Suppressor macrophage treated with lipopolysaccharide for 1 hour (primary cell): ENCODE measurements at places on chromosomes 3 and 15.

- peak; percentile 87 for DNase-seq
These were observed 127.0 kb downstream of the KLHL25 start for GRCh38 chr15:85667491-85668424.

GRCh38 chr15:70812827-70813364 lies 41.1 kb downstream of the LARP6 start:
- DNase-seq = no peak

DNA sequence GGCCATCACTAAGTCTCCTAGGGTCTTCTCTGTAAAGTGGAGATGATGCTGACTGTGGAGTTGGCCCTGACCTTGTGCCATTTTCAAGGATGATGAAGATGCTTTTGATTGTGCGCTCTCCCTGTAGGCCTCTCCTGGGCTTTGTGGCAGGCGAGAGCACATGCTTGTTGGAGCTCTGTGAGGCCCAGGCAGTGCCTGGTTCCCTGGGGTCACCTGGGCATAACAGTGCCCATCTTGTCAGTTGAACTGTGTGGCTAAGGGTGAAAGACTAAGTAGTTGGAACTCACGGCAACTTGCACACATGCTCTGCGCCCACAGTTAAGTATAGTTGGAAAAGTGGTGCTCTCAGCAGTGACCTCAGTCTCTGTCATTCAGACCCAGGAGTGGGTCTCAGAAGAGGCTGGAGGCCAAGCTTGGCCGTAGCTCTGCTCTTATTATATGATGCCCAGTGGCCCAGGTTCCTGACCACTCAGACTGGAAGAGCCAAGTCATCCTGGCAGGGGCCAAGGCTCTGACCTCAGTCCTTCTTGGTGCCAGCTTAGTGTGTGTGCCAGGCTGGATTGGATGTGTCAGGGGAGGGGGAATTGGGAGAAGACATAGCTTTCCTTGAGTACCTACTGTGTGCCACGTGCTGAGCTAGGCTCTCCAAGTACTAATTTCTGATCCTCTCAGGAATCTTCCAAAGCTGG lies 154.6 kb downstream of the EEFSEC start:
- no peak for DNase-seq

GRCh38 chr3:44939581-44940036 lies 36.4 kb downstream of the ZDHHC3 start:
- no peak for DNase-seq

DNA sequence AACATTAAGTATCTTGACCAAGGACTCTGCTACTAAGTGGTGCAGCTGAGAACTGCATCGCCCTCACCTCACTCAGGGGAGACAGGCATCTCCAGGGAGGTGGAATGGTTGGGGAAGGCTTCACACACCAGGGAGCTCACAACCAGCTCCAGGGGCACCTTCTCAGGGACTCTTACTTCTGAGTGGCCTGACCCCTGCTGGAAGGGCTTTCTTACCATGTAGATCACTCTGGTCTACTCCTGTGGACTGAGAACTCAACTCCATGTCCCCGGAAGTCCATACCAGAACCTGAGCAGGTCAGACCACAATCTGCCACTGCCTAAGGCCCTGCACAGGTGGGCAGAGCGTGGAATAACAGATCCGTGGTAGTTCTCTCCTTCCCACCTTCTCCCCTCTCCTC lies 140.5 kb downstream of the TLE3 start:
- DNase-seq = peak; percentile 20

DNA sequence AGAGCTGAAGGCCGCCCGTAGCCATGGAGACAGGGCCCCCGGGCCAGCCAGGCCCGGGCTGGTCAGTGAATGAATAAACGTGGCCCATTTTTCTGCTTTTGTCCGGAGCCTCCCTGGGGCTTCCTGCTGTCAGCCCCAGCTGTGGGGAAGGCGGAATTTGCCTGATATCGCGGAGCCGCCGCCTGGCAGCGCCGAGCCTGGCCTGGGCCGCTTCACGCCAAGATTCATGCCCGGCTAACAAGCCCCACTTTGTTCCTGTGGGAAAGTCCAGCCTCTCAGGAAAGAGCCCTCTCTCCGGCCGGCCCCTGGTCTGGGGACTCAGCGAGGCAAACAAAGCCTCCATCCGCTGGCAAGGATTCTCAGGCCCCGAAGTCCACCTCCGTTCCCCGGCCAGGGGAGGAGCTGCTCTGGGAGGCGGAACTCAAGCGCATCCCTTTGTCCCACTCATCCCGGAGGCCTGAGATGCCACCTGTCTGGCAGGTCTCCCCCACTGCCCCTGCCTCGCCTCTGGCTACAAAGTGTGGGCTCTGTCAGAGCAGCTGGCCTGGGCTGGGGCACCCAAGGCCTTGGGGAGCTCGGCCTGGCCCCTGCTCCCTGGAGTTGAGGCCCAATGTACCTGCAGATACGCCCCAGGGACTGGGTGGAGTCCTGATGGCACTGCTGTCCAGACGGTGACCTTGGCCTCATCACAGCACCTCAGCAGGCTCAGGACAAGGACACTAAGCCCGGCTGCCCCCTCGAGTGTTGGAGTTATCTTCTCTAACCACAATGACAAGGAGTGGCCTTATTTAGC lies 51.6 kb upstream of the SLC6A11 start:
- no peak for DNase-seq

- DNase-seq = no peak
These were observed 218.1 kb downstream of the TP63 start for GRCh38 chr3:189849262-189849661.

DNA sequence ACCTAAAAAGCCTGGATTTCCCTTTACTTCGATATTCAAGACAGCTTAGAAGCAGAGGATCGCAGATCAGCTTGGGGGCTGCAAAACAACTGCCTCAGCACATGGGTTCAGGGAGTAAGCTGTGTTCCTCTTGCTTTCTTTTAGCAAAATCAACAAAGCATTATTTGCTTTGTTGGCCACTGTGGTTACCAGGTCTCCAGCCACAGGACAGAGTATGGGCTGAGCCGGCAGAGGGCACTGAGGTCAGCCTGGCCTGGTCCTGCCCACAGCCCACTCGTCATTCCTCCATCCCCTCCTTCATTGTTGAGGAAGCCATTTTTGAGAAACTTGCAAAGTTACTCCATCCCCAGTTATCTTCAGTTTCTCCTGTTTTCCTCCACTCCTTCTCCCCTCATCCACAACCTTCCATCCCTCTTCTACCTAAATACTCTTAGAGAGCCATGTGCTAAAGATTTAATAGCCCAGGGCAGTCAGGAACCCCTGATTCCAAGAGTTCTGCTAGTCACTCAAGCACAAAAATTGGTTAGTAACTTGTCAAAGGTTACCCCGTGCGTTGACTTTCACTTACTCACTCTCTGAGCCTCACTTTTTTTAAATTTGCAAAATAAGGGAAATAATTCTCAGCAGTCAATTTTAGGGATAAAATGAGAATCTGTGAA lies 60.0 kb upstream of the HES1 start:
- DNase-seq = no peak

DNA sequence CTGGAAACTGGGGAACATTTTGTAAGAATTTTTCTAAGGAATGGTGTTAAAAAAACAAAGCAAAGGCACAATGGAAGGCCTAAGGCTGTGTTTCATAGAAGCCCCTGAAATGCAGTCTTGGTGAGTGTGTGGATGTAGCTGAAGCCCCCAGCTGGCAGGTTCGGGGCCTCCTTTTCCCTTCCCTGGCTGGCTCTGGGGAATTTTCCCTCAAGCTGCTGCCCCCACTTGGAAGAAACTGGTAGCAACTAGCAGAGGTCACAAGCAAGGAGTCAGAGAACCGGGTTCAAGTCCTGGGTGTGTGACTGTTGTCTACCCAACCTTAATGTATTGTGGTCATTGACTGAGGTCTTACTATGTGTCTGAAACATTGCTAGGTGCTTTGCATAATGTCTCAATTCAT lies 85.3 kb upstream of the MYZAP start:
- no peak for DNase-seq

DNA sequence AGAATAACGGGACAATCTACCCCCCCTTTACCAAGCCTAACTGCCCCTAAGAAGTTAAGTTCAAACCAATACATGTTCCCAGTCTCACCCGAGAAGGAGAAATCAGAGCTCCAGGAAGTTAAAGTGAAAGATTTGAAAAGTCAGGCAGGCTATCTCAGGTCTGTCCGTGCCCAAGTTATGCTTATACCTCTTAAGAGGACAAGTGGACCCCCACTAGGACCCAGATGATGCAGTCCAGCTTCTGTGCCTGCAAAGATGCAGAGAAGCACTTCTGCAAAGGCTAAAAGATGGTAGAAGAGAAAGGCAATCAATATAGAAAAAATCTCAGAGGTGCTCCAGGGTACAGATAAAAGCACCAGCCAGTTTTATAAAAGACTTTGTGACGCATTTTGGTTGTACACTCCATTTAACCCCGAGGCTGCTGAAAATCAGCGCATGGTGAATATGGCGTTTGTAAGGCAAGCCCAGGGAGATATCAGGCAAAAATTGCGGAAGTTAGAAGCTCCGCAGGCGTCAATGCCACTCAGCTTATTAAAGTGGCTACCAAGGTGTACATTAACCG lies 9.8 kb upstream of the SLC9C1 start:
- peak; percentile 48 for DNase-seq

DNA sequence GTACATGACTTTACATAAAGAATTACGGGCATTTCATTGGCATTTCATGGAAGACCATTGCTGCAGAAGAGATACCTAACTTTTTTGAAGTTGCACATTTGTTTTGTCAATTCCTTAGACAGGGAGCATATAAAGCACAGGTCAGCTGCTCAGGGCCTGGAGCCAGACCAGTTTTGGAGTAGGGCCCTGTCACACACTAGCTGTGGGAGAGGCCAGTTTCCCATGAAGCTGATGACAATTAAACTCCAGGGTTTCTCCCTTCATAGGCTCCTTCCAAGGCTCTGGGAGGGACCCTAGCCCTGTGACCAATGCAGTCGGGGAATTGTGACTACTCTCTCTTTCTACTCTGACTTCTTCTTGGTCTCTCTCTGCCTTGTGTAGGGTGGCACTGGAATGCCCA lies 107.3 kb upstream of the SELENOK start:
- no peak for DNase-seq

DNA sequence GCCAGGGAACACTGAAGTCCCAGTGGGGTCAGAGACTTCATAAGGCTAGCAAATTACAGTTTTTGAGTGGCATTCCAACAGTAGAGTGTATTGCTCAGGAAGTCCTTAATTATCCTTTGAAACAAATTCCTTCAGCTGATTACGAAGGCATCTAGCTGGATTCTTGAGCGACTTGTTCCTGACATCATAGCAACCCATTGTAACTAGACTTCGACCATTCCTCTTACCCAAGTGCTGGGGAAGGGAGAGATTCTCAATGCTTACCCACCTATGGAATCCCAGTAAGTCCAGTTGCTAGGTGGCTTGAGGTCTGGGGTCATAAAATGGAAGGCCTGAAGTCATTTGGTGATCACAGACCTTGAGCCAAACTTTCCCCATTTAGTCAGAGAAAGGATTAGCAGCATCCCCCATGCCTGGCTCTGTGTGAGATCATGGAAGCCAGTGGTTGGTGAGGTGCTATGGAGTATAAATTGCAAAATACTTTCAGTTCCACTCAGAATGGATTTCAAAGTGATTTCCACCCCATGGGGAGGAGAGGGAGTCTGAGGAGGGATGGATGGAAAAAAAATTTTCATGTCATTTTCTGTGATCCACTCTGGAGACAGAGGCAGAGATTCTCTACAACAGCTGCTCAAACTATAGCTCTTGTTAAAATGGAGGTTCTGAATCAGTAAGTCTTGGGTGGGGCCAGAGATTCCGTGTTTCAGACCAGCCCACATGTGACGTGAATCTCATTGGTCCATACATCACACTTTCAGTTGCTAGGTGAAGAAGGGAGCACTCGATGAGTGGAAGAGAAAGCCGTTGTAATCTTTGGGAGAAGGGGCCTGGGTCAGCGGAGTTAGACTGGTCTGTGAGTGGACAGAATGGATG lies 45.7 kb downstream of the CD86 start:
- peak; percentile 73 for DNase-seq

- DNase-seq = no peak
These were observed 2.5 kb downstream of the SEMA3B start for GRCh38 chr3:50271314-50271936.

DNA sequence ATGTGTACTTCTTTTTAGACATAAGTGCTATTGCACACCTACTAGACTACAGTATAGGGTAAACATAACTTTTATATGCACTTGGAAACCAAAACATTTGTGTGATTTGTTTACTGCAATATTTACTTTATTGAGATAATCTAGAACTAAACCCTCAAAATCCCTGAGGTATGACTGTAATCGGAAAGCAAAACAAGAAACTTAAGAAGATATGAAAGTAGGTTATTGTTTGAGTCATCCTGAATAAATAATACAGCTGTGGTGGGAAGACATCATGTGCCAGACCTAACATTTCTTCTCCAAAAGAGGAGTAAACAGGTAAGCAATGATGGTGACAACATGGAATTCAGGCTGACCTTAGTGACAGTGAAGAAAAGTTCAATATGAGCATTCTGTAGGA lies 765.5 kb downstream of the OTOL1 start:
- DNase-seq = no peak

- peak; percentile 53 for DNase-seq
These were observed at the start of gene CLSTN2 for GRCh38 chr3:139935016-139935865. CLSTN2 (plus strand) TSS chr3:139935185.

GRCh38 chr15:35362195-35362829 lies 183.7 kb downstream of the DPH6 start:
- DNase-seq = no peak

DNA sequence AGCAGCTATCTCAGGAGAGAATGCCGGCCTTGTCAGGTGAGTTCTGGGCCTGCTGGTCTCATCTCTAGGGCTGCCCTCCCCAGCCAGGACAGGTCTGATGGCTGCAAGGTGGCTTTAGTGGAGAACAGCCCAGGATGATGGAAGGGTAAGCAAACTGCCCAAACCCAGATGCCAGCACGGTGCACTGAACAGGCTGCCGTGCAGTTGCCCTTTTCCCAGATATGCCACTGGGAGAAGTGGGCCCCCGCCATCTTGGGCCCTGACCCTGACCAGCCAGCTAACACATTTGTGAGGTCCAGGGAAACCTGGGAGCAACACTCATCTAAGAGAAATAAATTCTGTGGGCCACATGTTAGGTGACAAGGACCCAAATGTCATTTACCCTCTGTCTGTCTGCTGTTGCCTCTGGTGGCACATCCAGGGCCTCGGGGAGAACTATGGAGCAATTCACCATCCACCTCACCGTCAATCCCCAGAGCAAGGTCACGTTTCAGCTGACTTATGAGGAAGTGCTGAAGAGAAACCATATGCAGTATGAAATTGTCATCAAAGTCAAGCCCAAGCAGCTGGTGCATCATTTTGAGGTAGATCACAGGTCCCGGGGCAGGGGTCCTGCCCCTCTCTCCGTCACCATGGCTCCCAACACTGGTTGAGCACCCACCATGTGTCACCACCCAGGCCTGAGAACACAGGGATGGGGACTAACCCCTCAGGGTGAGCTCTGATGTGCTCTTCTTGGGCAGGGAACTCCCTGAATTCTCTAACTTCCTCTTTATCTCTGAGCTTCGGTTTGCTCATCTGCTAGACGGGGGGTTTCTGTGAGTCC lies 1.8 kb downstream of the ITIH1 start:
- DNase-seq = peak; percentile 90

DNA sequence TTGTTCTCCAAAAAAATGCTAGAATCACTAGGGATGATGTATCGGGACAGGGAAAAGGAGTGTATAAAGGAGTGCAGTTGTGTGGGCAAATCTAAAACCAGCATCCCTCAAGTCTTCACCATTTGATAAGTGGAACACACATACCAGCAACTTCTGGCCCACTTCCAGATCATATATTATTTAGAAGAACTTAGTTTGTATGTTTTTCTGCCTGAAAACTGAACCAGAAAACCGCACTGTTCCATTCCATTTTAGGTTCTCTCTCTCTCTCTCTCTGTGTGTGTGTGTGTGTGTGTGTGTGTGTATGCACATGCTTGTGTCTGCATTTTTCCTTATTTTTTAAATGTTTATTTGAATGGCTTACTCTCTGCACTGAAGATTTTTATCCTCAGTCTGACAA lies 93.5 kb downstream of the SERPINI1 start:
- DNase-seq = no peak

- DNase-seq = peak; percentile 20
These were observed 188.7 kb upstream of the TBC1D5 start for GRCh38 chr3:17931131-17931530.
